ENCODE measurements at places on chromosomes 7 and 10.

GRCh38 chr10:74272288-74272687 lies 121.3 kb downstream of the ADK start:
- no peak for DNase-seq

GRCh38 chr7:155306673-155307470 lies 9.2 kb downstream of the INSIG1 start:
- no peak for DNase-seq

GRCh38 chr7:70793821-70794220 lies 338.1 kb upstream of the GALNT17 start:
- no peak for DNase-seq

DNA sequence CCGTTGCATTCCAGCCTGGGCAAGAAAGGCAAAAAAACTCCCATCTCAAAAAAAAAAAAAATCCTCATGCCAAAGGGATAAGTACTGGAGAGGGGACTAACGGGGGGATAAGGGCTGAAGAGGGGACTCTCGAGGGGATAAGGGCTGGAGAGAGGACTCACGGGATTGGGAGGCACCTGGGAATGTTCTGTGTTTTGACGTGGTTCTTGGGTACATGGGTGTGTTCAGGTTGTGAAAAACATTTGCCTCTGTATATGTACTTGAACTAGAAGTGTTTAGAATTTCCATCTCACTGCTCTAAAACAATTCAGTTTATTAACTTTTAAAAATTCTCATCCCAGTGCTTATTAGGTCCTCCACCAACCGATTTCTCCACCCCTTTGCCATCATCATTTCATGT lies 4.5 kb downstream of the FKBP6 start:
- DNase-seq, result no peak

DNA sequence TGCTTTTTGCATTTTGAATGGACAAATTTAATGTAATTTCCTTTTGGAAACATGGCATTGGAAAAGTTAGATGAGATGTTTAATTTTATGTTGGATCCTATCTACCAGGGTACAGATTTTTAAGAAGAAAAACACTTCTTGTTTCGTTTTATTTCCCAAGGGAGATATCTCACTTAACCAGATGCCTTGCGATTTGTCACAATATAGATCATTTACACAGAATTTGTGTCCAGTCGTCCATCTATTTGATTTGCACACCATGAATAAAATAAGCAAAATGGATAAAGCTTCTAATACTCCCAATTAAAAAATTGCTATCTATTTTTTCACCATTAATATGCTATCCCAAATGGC lies 25.7 kb downstream of the HDAC9 start:
- no peak for DNase-seq

GRCh38 chr7:45646996-45647825 lies 73.0 kb downstream of the ADCY1 start:
- DNase-seq, result no peak

DNA sequence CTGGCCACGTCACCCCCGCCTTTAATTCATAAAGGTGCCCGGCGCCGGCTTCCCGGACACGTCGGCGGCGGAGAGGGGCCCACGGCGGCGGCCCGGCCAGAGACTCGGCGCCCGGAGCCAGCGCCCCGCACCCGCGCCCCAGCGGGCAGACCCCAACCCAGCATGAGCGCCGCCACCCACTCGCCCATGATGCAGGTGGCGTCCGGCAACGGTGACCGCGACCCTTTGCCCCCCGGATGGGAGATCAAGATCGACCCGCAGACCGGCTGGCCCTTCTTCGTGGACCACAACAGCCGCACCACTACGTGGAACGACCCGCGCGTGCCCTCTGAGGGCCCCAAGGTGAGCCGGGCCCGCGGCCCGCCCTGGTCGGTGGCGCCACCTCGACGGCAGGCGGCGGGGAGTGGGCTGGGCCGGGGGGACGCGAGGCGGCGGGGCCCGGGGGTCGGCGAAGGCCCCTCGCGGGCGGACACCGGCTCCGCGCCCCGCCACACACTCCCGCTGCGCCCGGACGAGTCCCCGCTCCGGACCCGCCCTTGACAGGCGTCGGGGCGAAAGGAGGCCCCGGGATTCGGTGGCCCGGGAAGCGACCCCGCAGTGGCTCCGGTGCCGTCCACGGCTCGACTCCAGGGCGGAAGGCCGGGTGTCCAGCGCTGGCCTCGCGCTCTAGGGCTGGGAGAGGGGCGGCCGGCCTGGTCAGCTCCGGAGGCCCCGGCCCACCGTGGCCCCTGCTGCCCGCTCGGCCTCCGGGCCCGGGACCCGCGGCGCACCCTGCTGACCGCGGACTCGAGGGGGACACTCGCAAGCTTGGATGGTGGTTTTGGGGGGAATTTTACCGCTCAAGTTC lies 557 bp downstream of the BAG3 start:
- DNase-seq, result no peak

- no peak for DNase-seq
These were observed 118.7 kb downstream of the RALA start for GRCh38 chr7:39741942-39742623.

GRCh38 chr7:39228946-39229345 lies 251.2 kb downstream of the POU6F2 start:
- DNase-seq, result no peak

DNA sequence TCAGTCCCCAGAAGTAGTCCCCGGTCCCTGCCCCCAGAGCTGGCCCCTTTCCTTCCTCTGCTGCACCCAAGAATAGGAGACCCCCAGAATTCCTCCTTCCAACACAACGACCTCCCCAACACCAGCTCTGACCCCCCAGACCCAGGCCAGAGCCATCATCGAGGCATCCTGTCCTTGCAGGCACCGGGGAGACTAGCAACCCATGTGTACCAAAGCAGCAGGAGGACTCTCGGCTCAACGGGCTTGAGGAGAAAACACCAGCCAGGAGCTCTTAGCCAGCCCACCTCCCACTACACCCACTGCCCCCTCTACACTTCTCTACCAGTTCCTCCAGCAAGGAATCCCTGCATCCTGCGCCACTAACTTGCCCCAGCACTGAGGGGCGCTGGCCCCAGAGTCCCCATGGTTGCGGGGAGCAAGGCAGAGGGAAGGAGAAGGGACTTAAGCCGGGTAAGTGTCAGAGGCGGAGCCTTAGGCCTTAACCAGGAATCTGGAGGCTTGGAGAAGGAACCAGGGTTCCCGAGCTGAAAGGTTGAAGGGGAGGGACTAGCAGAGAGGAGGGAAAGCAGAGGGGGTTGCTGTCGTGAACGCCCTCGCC lies 3.9 kb downstream of the GRID1 start:
- no peak for DNase-seq
